CD4-positive, alpha-beta T cell treated with Interleukin-17A for 1 hour (primary cell): ENCODE measurements at places on chromosomes 5 and 9.
A peak's percentile ranks its signal among the peaks of the same experiment; 100 is the strongest.

GRCh38 chr5:96640696-96641095 lies 21.5 kb upstream of the CAST start:
- no peak for DNase-seq

DNA sequence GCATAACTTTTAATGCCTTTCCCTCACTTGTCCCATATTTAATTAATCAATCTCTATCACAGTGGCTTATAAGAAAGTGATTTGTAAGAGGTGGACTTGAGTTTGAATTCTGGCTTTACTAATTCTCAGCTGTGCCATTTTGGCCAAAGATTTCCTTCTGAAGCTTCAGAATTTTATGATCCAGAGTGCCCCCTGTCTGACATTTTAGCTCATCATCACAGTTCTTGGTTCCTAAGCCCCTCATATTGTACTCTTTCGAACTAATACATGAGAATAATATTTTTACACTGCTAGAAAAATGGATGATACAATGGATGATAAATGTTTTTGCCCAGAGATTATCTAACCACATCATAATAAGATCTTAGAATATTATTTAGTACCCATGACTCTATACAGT lies 1014.1 kb downstream of the PTPRD start:
- DNase-seq: no peak

- peak; percentile 53 for DNase-seq
Observed at GRCh38 chr9:78213712-78214111, 22.2 kb upstream of the CEP78 start.

- DNase-seq: no peak
Observed at GRCh38 chr9:14924230-14925219, 14.3 kb upstream of the FREM1 start.

DNA sequence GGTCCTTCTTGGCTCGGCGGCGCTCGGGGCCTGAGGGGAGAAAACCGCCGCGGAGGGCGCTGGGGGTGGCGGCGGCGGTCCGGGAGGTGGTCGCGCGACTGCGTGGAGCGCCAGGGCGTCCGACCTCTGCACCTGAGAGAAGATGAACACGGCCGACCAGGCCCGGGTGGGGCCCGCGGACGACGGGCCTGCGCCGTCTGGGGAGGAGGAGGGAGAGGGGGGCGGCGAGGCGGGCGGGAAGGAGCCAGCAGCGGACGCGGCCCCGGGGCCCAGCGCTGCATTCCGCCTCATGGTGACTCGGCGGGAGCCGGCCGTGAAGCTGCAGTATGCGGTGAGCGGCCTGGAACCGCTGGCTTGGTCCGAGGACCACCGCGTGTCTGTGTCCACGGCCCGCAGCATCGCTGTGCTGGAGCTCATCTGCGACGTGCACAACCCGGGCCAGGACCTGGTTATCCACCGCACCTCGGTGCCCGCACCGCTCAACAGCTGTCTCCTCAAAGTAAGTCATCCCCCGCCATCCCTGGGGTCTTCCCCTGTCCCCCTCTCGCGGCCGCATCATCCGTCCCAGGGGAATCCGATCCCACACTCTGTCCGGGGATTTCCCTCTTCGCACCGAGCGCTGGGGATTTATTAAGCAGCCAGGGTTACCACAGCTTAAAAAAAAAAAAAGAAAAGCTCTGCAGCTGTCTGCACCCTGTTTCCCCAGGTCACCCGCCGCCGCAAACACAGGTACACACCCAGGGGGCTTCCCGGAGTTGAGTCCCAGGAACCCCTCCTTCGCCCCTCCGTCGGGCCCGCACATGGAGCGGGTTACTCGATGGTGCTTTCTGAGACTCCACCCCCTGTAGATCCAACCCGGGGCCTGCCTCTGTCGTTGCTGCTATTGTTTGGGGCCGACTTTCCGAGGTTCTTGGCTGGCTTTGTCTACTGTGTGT lies at the start of gene GTF3C4:
Gene GTF3C4, plus strand, starts transcription at position 8 of the 935 bp plus-strand sequence. Its CDS starts 135 bp downstream, at position 143.
- peak; percentile 82 for DNase-seq

DNA sequence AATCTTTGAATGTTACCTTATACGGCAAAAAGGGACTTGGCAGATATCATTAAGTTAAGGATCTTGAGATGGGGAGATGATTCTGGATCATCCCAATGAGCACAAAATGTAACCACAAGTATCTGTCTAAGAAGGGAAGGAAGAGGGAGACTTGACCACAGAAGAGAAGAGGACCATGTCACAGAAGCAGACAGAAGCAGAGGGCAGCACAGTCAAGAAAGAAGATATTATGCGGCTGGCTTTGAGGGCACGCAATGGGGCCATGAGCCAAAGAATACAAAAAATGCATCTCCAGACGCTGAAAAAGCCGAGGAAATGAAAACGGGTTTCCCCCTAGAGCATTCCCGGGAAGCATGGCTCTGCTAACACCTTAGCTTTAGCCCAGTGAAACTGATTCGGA lies 225.3 kb downstream of the NR2F1-AS1 start:
- DNase-seq: no peak

GRCh38 chr5:154351141-154351540 lies 94.7 kb upstream of the SAP30L start:
- DNase-seq: no peak

DNA sequence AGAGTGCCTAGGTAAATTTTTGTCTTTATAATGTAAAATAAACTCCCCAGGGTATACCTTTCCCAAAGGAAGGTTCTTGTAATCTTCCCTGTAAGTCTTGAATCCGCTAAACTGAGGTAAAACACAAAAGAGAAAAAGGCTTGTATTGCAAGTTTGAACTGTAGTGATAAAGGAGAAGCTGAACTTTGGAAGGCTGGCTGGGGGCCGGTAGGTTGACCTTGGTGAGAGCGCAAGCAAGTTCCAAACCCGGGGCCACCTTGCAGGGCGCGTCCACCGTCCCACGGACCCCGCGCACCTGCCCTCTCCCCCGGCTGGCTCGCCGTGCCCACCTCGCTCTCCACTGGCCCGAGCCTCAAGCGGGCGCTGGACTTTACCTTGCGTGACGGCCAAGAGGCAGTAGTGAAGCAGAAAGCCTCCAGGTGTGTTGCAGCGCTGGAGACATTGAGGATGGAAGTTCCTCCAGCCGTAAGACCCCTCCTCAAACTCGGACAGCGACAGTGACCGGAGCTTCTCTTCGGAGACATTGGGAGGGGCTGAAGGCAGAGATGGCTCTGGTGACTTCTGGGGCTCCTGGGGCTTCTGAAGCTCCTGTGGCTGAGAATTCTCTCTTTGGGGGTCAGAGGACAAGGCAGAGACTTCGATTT lies 428 bp downstream of the SLCO4C1 start:
- no peak for DNase-seq

- DNase-seq: no peak
Observed at GRCh38 chr9:37085233-37085632, 35.1 kb upstream of the ZCCHC7 start.

GRCh38 chr9:35615981-35616680 lies 2.1 kb downstream of the CD72 start:
- DNase-seq: no peak

- no peak for DNase-seq
Observed at GRCh38 chr5:151496041-151496484, 48.7 kb downstream of the SLC36A1 start.

GRCh38 chr9:89536145-89536574 lies 38.2 kb upstream of the SEMA4D start:
- DNase-seq: peak; percentile 73

GRCh38 chr9:89872913-89873707 lies 268.3 kb downstream of the GADD45G start:
- DNase-seq: no peak

GRCh38 chr5:36733183-36733582 lies 126.8 kb downstream of the SLC1A3 start:
- DNase-seq: no peak

GRCh38 chr5:111548992-111549649 lies 36.8 kb upstream of the STARD4 start:
- no peak for DNase-seq

GRCh38 chr5:132679166-132679565 lies 5.4 kb downstream of the IL4 start:
- no peak for DNase-seq

DNA sequence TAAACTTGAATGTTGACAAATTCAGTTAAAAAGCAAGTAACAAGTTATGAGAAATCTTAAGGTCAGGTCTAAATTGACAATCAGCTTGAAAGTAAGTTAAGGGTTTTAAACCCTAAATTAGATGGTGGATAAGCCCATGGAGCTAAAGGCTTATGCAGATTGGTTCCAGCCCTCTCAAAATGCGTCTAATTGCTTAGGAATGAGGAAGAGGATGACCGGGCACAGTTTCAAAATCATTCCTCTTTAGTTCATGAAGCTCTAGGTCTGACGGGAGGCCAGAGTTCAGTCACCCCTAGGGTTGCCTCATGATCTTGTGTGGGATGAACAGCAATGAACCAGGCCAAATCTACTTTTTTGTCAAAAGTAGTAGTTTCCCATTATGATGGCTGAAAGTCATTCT lies 75.4 kb downstream of the SLC38A9 start:
- DNase-seq: no peak

DNA sequence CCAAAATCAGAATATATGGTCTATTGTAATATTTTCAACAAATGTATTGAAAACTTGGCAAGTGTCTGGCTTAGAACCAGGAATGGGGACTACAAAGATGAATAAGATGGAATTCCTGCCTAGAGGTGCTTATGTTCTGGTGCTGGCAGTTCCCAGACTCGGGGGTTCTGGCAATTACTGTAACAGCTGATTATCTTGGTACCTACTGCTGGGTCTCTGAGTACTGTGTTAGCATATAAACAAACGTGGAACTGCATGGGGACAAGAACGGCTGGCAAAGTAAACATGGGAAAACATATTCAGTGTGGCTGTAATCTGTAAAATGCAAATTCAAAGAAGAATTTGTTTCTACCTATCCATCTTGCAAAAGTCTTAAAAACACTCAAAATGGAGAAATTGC lies 89.9 kb downstream of the SLC24A2 start:
- DNase-seq: no peak

DNA sequence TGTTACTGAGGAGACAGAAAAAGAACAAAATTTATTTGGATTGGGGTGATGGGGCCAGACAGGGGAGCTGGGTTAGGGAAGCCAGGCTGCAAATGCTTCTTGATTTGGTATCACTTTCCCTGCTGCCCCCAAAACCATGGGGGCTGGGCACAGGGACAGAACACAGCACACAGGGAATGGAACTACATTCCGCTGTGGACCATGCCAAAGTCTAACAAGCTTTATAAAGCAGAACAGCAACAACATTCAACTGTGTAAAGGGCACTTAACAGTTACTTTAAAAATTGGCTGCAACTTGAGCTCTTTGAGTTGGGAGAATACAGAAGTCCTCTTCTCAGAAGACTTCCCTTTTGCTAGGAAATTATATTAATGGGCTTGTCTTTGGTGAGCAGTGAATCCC lies 23.8 kb downstream of the C5orf58 start:
- DNase-seq: no peak

DNA sequence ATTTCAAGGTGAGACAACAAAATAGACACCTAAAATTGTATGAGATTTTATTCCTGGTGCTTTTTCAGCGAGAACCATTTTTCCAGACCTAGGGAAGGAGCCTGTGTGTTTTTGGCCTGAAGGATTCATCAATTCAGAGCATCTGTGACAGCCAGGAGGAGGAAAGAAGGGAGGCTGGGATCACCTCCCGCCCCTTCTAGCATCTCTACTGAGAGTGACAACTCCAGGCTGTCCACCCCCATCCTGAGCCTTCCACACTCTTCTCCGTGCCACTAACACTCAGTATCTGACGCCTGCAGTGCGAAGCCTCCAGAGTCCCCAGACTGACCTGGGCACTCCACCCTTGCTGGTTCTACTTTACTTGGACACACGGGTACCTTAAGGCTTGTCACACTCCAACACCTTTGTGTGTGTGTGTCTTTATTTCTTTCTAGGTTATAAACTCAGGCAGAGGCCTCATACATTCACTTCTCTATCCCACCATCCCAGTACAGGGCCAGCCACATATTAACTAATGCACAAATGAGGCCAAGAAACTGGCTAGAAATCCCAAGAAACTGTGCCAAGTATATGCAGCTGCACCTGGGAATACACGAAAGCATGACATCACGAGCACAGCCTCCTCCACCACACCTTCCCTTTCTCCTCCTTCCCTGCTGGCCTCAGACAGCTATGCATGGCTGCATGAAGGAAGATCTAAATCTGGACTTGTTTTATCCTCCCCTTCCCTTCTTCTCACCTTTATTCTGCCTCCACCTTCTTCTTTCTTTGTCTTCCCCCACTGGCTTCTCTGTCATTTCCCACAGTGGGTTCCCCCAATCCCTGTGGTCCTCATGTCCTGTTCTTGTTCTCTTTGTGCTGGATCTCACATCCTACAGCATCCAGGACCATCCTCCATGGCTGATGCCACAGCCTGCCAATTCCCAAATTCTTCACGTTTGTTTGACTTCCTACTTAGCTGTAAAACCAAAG lies 16.0 kb downstream of the S1PR3 start:
- no peak for DNase-seq

GRCh38 chr5:77849308-77849900 lies 73.3 kb upstream of the TBCA start:
- DNase-seq: no peak

- no peak for DNase-seq
Observed at GRCh38 chr9:36946653-36947052, 87.4 kb downstream of the PAX5 start.

GRCh38 chr9:28073270-28073669 lies 500.0 kb upstream of the C9orf72 start:
- DNase-seq: no peak

- DNase-seq: no peak
Observed at GRCh38 chr5:43348207-43348606, 35.0 kb upstream of the HMGCS1 start.

GRCh38 chr9:114180696-114181606 lies 25.6 kb downstream of the COL27A1 start:
- DNase-seq: no peak

DNA sequence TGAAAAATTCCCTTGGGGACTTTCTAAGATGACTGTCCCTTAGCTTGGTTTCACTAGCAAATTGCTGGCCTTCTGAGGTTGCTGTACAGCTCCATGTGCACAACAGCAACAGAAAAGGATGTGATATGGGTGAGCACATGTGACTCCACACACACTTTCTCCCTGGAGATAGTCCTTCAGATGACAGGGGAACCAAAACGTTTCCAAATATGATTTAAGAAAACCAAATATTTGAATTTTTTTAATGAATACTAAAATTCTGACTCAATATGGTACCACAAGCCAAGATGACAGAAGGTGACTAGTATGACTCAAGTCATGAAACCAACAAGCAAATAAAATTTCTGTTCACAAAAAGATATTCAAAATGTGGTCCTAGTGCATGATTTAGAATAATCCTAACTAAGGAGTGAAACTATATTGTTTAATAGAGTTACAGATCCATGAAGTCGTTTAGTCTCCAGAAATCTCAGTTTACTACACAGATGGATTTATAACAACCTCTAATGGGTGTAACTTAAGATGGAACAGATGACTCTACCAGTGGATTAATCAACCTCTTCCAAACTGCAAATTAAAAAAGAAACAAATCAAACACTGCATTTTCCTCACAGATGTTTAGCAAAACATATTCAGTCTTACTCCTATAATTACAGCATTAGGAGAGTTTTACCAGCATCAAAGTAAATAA lies 144.8 kb upstream of the PIK3R1 start:
- no peak for DNase-seq

- no peak for DNase-seq
Observed at GRCh38 chr5:36659411-36659810, 53.0 kb downstream of the SLC1A3 start.

GRCh38 chr5:180908998-180909731 lies 10.2 kb downstream of the BTNL8 start:
- DNase-seq: no peak
